Suprapubic skin (tissue), 4 donors: ENCODE measurements at places on chromosomes 6 and 20. TPM values are rescaled to one million over a fixed set of nuclear protein-coding genes. Genes with fewer than 3 reads are reported as not detected.

The C20orf141 gene
- not detected for total RNA-seq

The ZC3H12D gene
- total RNA-seq, result 0.62 TPM

The RAET1L gene
- total RNA-seq, result 8.0 TPM

The SCGN gene
- total RNA-seq, result not detected

The NKX2-4 gene
- total RNA-seq, result not detected

The HDGFL1 gene
- total RNA-seq, result not detected

The PROKR2 gene
- total RNA-seq, result not detected

The C6orf120 gene
- 23.1 TPM for total RNA-seq

The SLC35F1 gene
- total RNA-seq, result 1.0 TPM

The SPEF1 gene
- total RNA-seq, result not detected

GRCh38 chr6:165820934-165821333 is 157.9 kb upstream of the PDE10A start:
- no peak for DNase-seq

DNA sequence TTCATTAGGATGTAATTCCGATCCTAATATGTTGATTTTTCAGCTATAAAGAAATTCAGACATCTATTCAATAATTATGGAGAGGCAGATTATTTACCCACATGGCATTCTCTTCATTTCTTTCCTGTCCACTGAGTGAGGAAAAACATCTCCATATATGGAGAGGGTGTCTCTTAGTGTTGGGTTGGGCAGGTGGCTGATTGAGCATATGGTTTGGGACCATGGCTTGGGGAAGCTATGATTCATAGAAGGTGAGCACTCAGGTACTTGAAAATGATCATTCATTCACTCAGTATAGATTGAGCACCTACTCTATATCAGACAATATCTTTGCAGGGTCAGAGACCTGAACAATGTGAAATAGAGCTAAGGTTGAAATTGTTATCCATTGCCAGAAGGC is 41.3 kb upstream of the IL20RA start:
- no peak for DNase-seq

- no peak for DNase-seq
Observed at GRCh38 chr6:127083963-127084310, 34.5 kb upstream of the RSPO3 start.

- DNase-seq, result no peak
Observed at GRCh38 chr6:147268254-147268653, 64.0 kb downstream of the STXBP5 start.

- DNase-seq, result no peak
Observed at GRCh38 chr20:5002077-5002413, 735 bp upstream of the SLC23A2 start.

DNA sequence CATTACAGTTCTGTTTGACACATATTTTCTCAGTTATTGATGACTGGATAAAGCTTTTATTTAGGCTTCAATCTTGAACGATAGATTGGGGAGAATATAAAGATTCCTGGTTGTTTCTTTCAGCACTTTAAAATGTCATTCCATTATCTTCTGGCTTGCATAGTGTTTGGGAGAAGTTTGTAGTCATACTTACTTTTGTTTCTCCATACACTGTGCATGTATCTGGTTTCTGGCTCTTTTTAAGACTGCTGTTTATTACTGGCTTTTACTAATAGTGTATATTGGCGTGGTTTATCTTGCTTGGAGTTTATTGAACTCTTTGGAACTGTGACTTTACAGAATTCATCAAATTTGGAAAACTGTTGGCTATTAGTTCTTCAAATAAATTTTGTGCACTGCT is 49.2 kb downstream of the RGS17 start:
- no peak for DNase-seq

DNA sequence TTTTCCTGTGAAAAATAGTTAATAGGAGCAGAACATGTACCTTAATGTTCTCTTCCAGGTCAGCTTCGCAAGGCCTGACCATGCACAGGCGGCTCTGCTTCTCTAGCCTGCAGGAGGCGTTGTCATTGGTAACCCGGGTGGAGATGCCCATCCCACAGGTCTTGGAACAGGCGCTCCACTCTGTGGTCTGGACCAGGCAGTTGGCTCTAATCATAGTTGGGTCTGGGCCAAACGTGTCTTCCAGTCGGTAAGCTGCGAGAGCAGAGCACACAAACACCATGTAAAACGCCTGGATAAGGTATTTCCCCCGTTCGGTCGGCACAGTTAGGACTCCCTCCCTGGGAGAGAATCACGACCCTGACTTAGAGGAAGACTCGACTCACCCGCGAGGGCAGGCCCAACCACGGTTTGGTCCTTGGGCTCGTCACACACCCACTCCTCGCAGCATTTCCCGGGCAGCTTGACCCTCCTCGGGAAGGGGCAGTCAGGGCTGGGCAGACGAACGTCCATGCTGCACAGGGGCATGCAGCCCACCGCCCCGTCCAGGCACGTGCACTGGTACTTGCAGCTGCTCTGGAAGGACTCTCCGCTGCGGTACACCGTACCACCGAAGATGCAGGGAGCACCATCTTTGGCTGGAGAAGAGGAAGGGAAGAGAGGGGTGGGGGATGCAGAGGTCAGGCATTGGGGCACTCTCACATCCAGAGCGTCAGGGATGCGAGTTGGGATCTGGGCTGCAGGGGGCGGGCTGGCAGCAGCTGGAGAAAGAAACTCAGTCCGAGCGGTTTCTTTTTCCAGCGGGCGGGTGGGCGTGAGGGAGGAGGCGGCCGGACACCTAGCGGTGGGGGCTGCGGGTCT is 1.0 kb downstream of the CCN2 start:
- peak; percentile 87 for DNase-seq

DNA sequence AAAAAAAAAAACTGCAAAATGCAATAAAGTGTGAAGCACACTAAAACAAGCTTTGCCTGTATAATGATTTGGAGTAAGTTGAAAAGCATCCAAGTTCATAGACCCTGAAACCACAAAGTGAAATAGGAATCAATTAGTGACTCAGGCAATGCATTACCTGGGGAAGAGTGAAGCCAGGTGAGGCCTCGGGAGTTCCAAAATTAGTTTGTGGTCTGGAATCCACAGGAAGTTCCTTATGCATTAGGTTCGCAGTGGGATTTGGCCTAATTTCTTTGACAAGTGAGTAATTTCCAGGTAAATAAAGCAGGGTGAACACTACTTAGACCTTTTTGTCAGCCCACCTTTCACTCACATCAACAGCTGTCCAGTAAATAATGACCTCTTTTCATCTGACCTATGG is 490.8 kb downstream of the CBLN4 start:
- DNase-seq, result no peak

- DNase-seq, result peak; percentile 70
Observed at GRCh38 chr6:138250513-138251247, 32.4 kb upstream of the PBOV1 start.

GRCh38 chr6:113060664-113061063 is 713.5 kb downstream of the RFPL4B start:
- DNase-seq, result no peak

- DNase-seq, result no peak
Observed at GRCh38 chr6:99606656-99607415, at the start of gene PRDM13. Gene PRDM13 (plus strand): TSS chr6:99606833. CDS start chr6:99607035, 202 bp downstream.

- DNase-seq, result no peak
Observed at GRCh38 chr20:4136078-4136966, 121.0 kb upstream of the RNF24 start.

DNA sequence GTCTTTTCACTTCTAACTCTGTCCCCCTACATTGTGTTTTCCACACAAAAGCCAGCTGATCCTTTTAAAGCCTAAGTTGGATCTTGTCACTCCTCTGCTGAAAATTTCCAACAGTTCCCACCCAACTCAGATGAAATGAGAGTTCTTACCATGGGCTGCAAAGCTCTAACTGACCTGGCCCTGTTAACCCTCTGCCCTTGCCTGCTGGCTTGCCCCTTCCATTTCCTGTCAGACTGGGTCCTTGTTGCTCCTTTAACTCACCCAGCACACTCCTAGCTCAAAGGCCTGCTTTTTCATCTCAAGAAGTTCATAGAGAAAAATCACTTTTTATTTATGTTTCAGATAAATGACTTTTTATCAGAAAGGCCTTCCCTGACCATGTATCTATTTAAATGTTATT is 66.5 kb upstream of the HEY2 start:
- DNase-seq, result no peak

DNA sequence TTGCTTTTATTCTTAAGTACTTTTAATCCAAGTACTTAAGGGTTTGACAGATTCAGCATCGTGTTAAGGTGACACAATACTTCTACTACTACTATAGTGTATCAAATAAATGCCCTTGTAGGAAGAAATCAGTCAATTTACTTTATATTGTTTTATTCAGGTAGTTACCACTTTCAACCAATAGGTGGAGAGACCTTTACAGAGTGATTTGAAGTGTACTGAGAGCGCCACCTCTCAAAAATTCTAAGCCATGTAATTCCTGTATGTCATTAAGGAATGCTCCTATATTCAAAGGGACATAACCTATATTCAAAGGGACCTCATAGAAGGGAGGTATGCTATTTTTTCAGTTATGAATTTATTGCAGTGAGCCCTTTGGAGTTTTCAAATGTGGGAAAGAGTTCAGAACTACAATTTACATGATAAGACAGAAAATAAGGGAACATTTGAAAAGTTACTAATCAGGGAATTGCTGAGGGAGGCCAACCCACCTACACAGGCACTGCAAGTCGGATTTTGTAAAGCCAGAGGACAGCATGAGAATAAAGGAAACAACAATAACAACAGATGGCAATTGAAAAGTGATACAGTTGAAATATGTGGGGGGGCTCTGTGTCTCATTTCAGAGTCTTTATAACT is 955.6 kb downstream of the TBC1D32 start:
- no peak for DNase-seq

- DNase-seq, result no peak
Observed at GRCh38 chr20:45359406-45360148, 3.4 kb upstream of the SYS1 start.

DNA sequence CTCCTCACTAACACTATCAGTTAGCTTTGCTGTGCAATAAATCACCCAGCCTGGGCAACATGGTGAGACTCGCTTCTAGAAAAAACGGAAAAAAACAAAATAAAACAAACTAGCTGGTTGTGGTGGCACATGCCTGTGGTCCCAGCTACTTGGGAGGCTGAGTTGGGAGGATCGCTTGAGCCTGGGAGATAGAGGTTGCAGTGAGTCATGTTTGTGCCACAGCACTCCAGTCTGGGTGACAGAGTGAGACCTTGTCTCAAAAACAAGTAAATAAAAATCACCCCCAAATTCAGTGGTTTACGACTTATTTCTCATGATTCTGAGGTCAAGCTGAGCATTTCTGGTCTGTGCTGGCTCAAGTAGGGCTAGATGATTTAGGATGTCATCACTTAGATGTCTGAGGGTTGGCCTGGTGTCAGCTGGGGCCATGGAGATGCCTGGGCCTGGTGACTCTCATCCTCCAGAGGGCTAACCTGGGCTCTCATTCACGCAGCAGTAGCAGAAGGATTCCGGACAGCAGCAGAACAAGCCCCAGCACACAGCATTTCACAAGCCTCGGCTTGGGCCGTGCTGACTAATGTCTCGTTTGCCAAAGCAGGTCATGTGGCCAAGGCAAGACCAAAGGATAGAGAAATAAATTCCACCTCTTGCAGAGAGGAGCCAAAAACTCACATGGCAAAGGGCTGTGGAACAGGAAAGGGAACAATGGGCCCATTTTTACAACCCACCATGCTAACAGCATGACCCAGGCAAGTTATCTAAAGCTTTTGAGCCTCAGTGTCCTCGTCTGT is 32.5 kb downstream of the MGME1 start:
- peak; percentile 84 for DNase-seq

- no peak for DNase-seq
Observed at GRCh38 chr20:33916768-33917167, 76.9 kb upstream of the RALY start.

DNA sequence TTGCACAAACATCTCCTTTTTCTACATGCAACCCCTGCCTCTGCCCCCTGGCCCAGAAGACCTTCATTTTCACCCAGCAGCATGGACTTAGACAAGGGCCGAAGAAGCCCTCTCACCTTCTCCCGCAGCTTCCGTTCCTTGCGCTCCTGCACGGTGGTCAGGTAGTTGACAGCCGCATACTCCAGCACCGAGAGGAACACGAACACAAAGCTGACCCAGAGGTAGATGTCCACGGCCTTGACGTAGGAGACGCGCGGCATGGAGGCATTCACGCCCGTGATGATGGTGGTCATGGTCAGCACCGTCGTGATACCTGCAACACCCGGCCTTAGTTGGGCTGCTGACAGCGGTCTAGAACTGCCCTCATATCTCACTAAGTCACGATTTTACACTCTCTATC is 47.1 kb upstream of the GABRR1 start:
- DNase-seq, result no peak

- no peak for DNase-seq
Observed at GRCh38 chr6:134021396-134022122, 30.9 kb downstream of the SLC2A12 start.

DNA sequence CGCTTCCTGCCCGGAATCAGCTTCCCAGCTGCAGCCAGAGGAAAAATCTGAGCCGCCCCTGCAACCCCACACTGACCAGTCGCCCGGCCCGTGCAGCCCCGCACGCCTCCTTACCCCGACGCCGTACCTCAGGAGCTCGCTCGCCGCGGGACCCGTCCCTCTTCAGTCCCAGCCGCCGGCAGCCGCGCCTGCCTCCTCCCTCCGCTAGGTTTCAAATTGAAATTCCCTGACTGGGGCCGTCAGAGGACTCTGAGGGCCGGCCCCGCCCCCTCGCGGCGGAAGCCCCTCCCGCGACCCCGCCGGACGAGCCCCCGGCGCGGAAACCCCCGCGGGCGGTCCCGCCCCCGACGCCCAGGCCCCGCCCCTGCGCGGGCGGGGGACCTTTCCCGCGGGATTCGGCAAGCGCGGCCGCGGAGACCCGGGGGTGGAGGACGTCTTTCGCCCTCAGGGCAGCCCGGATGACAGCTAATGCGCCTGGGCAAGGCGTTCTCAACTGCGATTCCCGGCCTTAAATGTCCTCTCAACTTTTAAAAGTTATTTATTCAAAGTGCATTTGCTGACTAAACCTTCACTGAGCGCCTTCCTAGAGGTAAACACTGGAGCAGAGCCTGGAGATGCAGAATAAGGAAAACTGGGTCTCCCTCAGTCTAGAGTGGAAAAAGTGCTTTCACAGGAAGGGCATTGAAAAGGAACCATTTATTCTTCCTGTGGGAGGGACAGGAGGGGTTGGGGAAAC is at the start of gene EPB41L2:
Gene EPB41L2, minus strand, starts transcription at position 218 of the 736 bp plus-strand sequence. CDS start 106,760 bp downstream, outside the sequence.
- peak; percentile 90 for DNase-seq

GRCh38 chr20:646107-646867 is 6.7 kb downstream of the SRXN1 start:
- DNase-seq, result no peak

- DNase-seq, result no peak
Observed at GRCh38 chr6:80376411-80376810, 269.9 kb downstream of the BCKDHB start.

GRCh38 chr6:110191477-110191876 is 11.2 kb downstream of the CDC40 start:
- no peak for DNase-seq
